NCI-H2081 (cell line): ENCODE measurements at places on chromosomes 16 and 17.

GRCh38 chr17:72514321-72514861 is 393.6 kb downstream of the SOX9 start:
- no peak for DNase-seq

GRCh38 chr17:7854078-7854777 is 638 bp upstream of the TMEM88 start:
- DNase-seq, result no peak

- DNase-seq, result peak; percentile 51
These were observed 236.3 kb downstream of the SEC14L1 start for GRCh38 chr17:77376795-77377709.

- no peak for DNase-seq
These were observed 4.6 kb downstream of the SLC12A4 start for GRCh38 chr16:67963662-67964321.

GRCh38 chr16:86618431-86619238 is 40.3 kb downstream of the FOXL1 start:
- no peak for DNase-seq

GRCh38 chr17:50955667-50956120 is 89.5 kb upstream of the TOB1 start:
- DNase-seq, result no peak

- no peak for DNase-seq
These were observed 324.2 kb downstream of the PMP22 start for GRCh38 chr17:14940938-14941265.

DNA sequence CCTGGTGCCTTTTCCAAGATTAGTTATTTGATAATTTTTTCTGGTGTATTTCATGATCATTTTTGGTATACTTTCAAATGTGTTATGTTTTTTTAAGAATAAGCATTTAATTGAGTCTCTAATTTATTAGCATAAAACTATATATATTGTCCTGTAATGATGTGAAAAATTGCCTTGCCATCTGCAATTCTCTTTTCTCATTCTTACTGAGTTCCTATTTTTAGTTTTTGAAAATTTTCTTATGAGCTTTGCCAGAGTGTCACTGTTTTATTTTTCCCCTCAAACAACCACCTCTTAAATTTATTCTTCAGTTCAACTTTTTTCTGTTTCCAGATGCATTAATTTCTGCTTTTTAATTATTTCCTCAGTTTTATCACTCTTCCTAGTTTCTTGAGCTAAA is 59.3 kb downstream of the PRKCB start:
- DNase-seq, result no peak

DNA sequence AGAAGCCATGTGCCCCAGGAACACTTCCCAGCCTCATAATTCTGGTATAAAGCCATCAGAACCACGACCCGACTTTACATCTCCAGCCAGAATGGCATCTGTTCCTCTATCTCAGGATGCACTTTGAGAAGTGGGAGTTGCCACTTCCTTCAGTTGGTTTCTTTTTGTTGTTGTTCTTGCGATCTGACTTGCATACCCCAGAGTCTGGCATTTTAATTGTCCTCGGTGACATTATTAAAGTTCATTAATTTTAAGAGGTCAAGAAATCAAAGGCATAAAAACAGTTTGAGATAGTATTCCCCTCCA is 13.5 kb downstream of the MARCHF10 start:
- no peak for DNase-seq
